ENCODE measurements at places on chromosomes 11 and 22. TPM values are rescaled to one million over a fixed set of nuclear protein-coding genes. Genes with fewer than 3 reads are reported as not detected.

Gene IL17REL
- 0.20 TPM for total RNA-seq

GRCh38 chr11:78906566-78906965 lies 331.9 kb upstream of the NARS2 start:
- no peaks in the 10 kb centered on the region for H3K4me1 ChIP-seq
- no peak for DNase-seq
- no peak overlapping the region for H3K4me3 ChIP-seq
- no peaks in the 10 kb centered on the region for H3K27me3 ChIP-seq
- no peak overlapping the region for H3K27ac ChIP-seq

- H3K27me3 ChIP-seq = no peaks in the 10 kb centered on the region
- no peak overlapping the region for H3K4me3 ChIP-seq
- H3K27ac ChIP-seq = no peak overlapping the region
- H3K4me1 ChIP-seq = peaks cover 13% of the 10 kb centered on the region
- DNase-seq = no peak
Measured at GRCh38 chr22:33806191-33806590, 114.1 kb downstream of the LARGE1 start.

- no peaks in the 10 kb centered on the region for H3K4me1 ChIP-seq
- DNase-seq = no peak
- no peak overlapping the region for H3K4me3 ChIP-seq
- peaks cover 3% of the 10 kb centered on the region for H3K36me3 ChIP-seq
Measured at GRCh38 chr11:68106165-68106940, 14.8 kb downstream of the CHKA start.

Gene CRYBA4
- 0.67 TPM for total RNA-seq

DNA sequence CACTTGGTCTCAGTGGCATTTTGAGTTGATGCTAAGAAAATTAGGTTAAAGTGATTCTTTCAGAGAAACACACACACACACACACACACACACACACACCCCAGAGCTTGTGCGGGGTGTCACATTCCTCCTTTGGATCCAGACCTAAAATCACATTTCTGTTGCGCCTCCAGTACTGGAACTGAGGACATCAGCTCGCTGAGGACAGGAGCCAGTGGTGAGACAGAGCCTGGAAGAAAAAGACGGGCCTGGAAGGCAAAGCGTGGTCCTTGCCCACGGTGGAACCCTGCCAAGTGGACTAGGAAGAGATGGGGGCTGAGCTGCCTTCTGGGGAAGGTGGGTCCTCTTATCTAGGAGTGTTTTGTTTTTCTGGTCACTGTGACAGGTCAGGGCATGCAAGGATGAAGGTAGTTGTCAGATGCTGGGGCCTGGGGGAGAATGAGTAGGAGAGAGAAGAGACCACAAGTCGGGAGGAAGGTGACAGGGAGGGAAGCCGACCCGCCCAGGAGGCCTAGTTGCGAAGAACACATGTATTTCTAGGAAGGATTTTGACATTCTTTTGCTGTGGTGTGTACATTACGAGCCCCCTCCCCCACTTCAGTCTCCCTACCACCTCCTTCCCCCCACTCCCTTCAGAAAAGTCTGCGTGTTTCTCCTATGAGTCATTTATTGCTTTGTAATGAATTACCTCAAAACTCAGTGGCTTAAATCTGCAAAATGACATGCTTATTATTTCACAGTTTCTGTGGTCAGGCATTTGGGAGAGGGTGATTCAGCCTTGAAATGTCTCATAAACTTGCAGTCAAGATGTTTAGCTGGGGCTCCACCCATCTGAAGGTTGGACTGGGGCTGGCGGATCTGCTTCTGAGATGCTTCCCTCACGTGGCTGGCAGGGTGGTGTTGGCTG lies 4.8 kb upstream of the ELFN2 start:
- no peak overlapping the region for H3K27ac ChIP-seq
- H3K4me1 ChIP-seq = peaks cover 6% of the 10 kb centered on the region
- H3K27me3 ChIP-seq = peaks cover 18% of the 10 kb centered on the region

DNA sequence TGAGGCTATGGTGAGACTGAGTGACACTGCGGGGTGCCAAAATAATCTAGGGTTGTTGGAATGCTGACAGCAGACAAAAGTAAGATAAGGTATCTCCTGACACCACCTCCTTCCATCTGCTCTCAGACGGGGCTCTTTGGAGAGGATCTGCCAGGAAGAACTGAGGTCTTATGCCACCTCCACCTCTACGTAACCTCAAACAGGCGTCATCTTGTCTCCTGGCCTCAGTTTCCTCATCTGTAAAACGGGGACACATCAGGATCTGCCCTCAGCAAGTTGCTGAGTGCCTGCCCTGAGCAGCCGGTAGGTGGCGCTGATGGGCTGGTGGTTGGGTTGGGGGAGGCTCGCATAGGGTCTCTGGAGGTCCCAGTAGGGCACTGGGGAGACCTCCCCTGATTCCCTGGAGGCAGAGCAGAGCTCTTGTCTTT lies 1.7 kb upstream of the MYEOV start:
- H3K4me1 ChIP-seq = no peaks in the 10 kb centered on the region
- H3K4me3 ChIP-seq = no peak overlapping the region
- DNase-seq = no peak
- peaks cover 2% of the 10 kb centered on the region for H3K27me3 ChIP-seq
- H3K36me3 ChIP-seq = no peaks in the 10 kb centered on the region
- H3K27ac ChIP-seq = no peak overlapping the region

Gene SPA17
- total RNA-seq = 5.2 TPM

- H3K4me1 ChIP-seq = no peaks in the 10 kb centered on the region
- no peak overlapping the region for H3K27ac ChIP-seq
- no peak for DNase-seq
- H3K4me3 ChIP-seq = no peak overlapping the region
- H3K36me3 ChIP-seq = no peaks in the 10 kb centered on the region
Measured at GRCh38 chr11:69041516-69041915, 7.2 kb upstream of the TPCN2 start.

- H3K4me1 ChIP-seq = no peaks in the 10 kb centered on the region
- no peaks in the 10 kb centered on the region for H3K36me3 ChIP-seq
- H3K27me3 ChIP-seq = no peaks in the 10 kb centered on the region
- no peak overlapping the region for H3K27ac ChIP-seq
Measured at GRCh38 chr11:39149214-39149613, 2310.2 kb downstream of the LRRC4C start.

- peaks cover 38% of the 10 kb centered on the region for H3K27me3 ChIP-seq
- no peaks in the 10 kb centered on the region for H3K36me3 ChIP-seq
- H3K4me1 ChIP-seq = peaks cover 7% of the 10 kb centered on the region
- no peak for DNase-seq
Measured at GRCh38 chr11:107591378-107592230, 657 bp downstream of the ELMOD1 start.

GRCh38 chr11:72760539-72761405 lies 8.6 kb upstream of the ARAP1 start:
- no peaks in the 10 kb centered on the region for H3K27me3 ChIP-seq
- DNase-seq = no peak
- H3K27ac ChIP-seq = no peak overlapping the region

DNA sequence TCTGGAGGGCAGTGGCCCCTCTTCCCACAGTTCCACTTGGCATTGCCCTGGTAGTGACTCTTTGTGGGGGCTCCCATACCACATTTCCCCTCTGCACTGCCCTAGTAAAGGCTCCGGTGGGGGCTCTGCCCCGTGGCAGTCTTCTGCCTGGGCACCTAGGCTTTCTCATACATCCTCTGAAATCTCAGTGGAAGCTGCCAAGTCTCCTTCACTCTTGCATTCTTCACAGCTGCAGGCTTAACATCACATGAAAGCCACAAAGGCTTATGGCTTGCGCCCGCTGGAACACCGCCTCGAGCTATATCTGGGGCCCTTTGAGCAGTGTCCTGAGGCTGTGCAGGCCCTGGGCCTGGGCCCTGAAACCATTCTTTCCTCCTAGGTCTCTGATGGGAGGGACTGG lies 25.3 kb downstream of the PLEKHB1 start:
- DNase-seq = no peak
- no peak overlapping the region for H3K4me3 ChIP-seq
- no peak overlapping the region for H3K27ac ChIP-seq
- H3K4me1 ChIP-seq = no peaks in the 10 kb centered on the region
- no peaks in the 10 kb centered on the region for H3K27me3 ChIP-seq

Gene CELF1
- total RNA-seq = 194 TPM

DNA sequence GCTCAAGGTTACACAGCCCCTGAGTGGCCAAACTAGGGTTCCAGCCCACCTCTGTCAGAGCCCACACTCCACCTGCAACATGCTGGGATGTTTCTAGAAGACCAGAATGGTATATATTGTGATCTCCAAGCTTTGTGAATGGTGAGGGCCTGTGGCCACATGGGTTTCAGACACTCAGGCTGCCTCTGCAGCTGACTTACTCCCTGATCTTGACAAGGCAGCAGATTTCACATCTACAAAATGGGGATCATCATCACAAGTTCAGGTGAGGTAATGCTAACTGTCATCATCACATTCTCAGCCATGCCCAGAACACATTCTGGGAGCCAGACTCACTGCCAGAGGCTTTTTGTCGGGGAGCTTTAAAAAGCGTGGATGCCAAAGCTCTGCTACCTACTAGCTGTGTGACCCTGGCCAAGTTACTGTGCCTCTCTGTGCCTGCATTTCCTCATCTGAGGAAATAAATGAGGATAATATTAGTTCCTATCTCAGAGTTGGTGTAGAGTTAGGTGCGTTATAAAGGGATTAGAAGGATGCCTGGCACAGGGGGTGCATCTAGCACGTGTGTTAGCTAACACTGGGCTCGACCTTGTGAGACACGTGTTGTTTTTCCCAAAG lies 24.9 kb upstream of the WNT11 start:
- H3K36me3 ChIP-seq = no peaks in the 10 kb centered on the region
- no peak for DNase-seq
- H3K4me1 ChIP-seq = peaks cover 3% of the 10 kb centered on the region
- H3K27me3 ChIP-seq = no peaks in the 10 kb centered on the region
- H3K27ac ChIP-seq = no peak overlapping the region

Gene ABCG4
- 2.3 TPM for total RNA-seq

Gene C11orf21
- total RNA-seq = not detected

DNA sequence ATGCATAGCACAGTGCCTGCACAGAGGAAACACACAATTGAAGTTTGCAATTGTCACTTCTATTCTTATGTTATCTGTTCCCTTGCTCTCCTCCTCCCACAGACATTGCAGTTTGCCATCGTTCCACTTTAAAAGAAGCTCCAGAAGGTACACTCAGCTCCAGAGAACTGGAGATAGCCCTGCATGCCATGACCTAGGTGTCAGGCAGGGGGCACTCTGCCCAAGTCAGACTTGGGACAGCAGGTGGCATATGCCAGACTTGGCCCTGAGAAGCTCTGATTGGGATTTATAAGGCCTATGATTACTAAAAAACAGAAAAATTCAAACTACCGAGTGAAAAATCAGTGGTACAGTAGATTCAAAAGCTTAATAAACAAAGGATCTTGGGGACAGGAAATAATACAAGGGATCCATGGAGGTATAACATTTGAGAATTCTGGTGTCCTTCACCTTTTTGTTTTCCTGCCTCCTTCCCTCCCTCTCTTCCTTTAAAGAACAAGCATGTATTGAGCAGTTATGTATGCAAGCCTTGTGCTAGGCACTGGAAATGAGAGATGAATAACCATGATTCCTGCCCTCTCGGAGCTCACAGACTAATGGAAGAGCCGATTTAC lies 40.0 kb downstream of the TENM4 start:
- no peak overlapping the region for H3K27ac ChIP-seq
- H3K27me3 ChIP-seq = no peaks in the 10 kb centered on the region
- no peak overlapping the region for H3K4me3 ChIP-seq
- no peaks in the 10 kb centered on the region for H3K4me1 ChIP-seq
- H3K36me3 ChIP-seq = no peaks in the 10 kb centered on the region
- DNase-seq = no peak

DNA sequence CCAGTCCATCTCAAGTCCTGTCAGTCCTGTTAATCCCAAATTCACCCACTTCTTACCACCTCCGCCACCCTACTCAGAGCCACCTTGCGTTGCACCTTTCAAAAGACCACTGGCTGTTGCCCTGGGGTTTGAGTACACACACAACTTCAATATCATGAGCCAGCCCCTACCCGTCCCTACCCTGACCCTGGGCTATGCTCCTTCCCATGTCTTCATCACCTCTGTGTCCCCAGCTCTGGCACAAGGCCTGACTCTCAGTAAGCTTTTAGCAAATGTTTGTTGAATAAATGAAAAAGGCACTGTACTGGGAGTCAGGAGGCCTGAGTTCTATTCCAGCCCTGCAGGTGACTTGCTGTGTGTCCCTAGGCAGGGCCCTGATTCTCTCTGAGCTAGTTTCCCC lies 26.5 kb downstream of the OTOG start:
- no peaks in the 10 kb centered on the region for H3K27me3 ChIP-seq
- H3K27ac ChIP-seq = no peak overlapping the region
- no peak for DNase-seq
- no peaks in the 10 kb centered on the region for H3K36me3 ChIP-seq

GRCh38 chr11:1518301-1518700 lies 31.7 kb upstream of the MOB2 start:
- H3K36me3 ChIP-seq = no peaks in the 10 kb centered on the region
- no peak for DNase-seq
- no peak overlapping the region for H3K27ac ChIP-seq
- H3K4me1 ChIP-seq = peaks cover 4% of the 10 kb centered on the region

- H3K4me1 ChIP-seq = peaks cover 7% of the 10 kb centered on the region
- H3K27ac ChIP-seq = no peak overlapping the region
- no peak for DNase-seq
- H3K27me3 ChIP-seq = no peaks in the 10 kb centered on the region
- no peak overlapping the region for H3K4me3 ChIP-seq
Measured at GRCh38 chr22:23675502-23676415, 15.1 kb upstream of the RGL4 start.

- peaks cover 11% of the 10 kb centered on the region for H3K4me1 ChIP-seq
- H3K27ac ChIP-seq = no peak overlapping the region
- DNase-seq = no peak
- no peaks in the 10 kb centered on the region for H3K27me3 ChIP-seq
- no peaks in the 10 kb centered on the region for H3K36me3 ChIP-seq
Measured at GRCh38 chr22:46036558-46037408, 59.8 kb upstream of the WNT7B start.

Gene THOC5
- 61.5 TPM for total RNA-seq

All from H1 (cell line).